Activated T-helper 1 cell treated with anti-CD3 and anti-CD28 coated beads, Interleukin-12 subunit alpha, Interleukin-12 subunit beta, Interleukin-2, Interleukin-4 antibody, amounts not matched to agents 30 ng/mL and 10 ng/mL and 1 ng/mL, durations not matched to agents 14 hours and 24 hours and 36 hours (primary cell): ENCODE measurements at places on chromosomes 5 and 9.

GRCh38 chr9:2497666-2498400, 123.8 kb upstream of the VLDLR start:
- no peak overlapping the region for H3K27ac ChIP-seq
- no peak for DNase-seq
- H3K36me3 ChIP-seq: no peaks in the 10 kb centered on the region
- H3K4me1 ChIP-seq: no peaks in the 10 kb centered on the region
- no peak overlapping the region for H3K4me3 ChIP-seq
- H3K27me3 ChIP-seq: peaks cover 6% of the 10 kb centered on the region

- H3K4me1 ChIP-seq: no peaks in the 10 kb centered on the region
- H3K36me3 ChIP-seq: no peaks in the 10 kb centered on the region
- no peaks in the 10 kb centered on the region for H3K27me3 ChIP-seq
- DNase-seq: no peak
- no peak overlapping the region for H3K4me3 ChIP-seq
Measured at GRCh38 chr5:6319116-6319515, 59.2 kb downstream of the MED10 start.

- H3K4me3 ChIP-seq: peak overlapping the region; percentile 36
- peaks cover 28% of the 10 kb centered on the region for H3K36me3 ChIP-seq
- H3K27ac ChIP-seq: peak overlapping the region; percentile 83
- peaks cover 47% of the 10 kb centered on the region for H3K4me1 ChIP-seq
Measured at GRCh38 chr5:157463621-157464518, 3.9 kb downstream of the NIPAL4 start.

DNA sequence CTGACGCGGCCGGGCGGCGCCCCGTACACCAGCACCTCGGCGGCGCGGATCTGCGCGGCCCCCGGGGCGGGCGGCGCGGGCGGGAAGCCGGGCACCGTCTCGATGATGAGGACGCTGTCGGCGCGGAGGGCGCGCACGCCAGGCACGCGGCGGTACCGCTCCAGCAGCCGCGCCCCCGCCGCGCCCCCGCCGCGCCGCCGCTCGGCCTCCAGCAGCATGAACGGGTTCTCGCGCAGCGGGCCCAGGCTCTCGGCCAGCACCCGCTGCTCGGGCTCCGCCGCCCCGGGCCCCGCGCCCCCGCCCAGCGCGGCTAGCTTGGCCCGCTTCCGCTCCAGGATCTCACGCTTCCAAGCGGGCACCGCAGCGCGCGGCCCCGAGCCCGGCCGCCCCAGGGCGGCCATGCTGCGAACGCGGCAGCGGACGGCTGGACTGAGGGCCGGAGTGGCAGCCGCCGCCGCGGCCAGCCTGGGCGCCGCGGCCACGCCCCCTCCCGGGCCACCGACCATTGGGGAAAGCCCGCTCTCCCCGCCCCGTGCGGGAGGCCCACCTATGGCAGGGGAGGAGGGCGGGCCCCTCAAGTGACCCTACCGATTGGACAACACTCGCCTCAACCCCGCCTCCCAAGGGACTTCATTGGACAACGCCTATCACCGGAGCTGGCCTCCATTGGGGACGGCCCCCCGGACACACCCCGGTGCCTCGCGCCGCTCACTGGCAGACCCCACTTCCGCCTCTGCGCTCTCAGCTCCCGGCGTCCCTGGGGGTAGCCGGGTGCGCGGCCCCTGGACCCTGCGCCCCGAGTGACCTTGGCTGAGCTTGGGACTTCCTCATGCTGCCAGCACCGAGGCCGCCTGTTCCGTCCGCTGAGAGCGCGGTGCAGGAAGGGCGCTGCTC, at the start of gene TPRN:
TSS of gene TPRN (minus strand) at position 431 of the 894 bp plus-strand sequence. CDS start at position 401, 30 bp downstream.
- DNase-seq: peak; percentile 99
- H3K4me1 ChIP-seq: peaks cover 23% of the 10 kb centered on the region
- peaks cover 5% of the 10 kb centered on the region for H3K36me3 ChIP-seq

DNA sequence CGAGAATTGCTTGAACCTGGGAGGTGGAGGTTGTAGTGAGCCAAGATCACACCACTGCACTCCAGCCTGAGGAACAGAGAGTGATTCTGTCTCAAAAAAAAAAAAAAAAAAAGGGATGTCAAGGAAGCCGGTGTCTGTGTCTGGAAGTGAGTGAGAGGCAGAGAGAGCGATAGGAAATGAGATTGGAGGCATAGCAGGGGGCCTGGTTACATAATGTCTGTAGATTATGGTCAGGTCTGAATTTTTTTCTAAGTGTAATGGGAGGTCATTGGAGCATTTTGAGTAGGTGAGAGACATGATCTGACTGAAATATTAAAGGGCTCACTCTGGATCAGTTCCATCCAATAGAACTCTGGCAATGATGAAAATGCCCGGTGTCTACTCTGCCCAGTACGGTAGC, 40.4 kb upstream of the CTNNA1 start:
- no peaks in the 10 kb centered on the region for H3K36me3 ChIP-seq
- no peak overlapping the region for H3K27ac ChIP-seq
- H3K4me3 ChIP-seq: no peak overlapping the region
- no peaks in the 10 kb centered on the region for H3K4me1 ChIP-seq
- H3K27me3 ChIP-seq: peaks cover 30% of the 10 kb centered on the region

- no peak overlapping the region for H3K4me3 ChIP-seq
- no peaks in the 10 kb centered on the region for H3K36me3 ChIP-seq
- peaks cover 4% of the 10 kb centered on the region for H3K27me3 ChIP-seq
- H3K27ac ChIP-seq: no peak overlapping the region
- H3K4me1 ChIP-seq: no peaks in the 10 kb centered on the region
Measured at GRCh38 chr9:6086006-6086655, 70.7 kb upstream of the RANBP6 start.
